ENCODE measurements at places on chromosomes 1 and 21.

GRCh38 chr1:224057461-224058199 lies 56.3 kb upstream of the FBXO28 start:
- no peak for DNase-seq

DNA sequence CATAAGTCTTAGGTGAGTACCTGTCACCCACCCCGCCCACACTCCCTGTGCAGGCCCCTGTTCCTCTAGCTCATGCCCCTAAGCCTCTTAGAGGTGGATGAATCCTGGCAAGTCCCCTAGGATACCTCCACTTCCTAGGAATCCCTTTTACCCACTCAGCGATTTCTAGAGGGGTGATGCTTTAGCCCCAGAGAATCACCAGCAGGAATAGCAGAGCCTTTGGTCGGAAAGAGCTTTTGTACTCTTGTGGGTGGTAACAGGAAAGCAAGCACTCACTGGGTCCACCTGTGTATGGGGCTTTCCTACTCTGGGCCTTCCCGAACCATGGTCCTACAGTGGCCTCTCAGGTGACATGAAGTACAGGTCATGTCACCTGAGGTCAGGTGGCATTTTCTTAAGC lies 172.4 kb downstream of the CLIC6 start:
- no peak for DNase-seq

DNA sequence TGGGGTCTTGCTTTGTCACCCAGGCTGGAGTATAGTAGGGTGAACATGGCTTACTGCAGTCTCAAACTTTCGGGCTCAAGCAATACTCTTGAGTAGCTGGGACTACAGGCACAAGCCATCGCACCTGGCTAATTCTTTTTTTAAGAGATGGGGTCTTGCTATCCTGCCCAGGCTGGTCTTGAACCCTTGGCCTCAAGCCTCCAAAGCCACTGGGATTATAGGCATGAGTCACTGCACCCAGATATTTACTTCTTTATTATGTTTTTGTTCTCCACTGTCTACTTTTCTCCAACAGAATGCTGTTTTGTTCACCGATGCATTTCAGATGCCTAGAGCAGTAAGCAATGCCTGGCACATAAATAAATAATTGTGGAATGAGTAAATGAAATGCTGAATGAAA lies 72.4 kb downstream of the ADCY10 start:
- no peak for DNase-seq

- no peak for DNase-seq
These were observed 64.4 kb downstream of the LHX9 start for GRCh38 chr1:197981561-197981960.

DNA sequence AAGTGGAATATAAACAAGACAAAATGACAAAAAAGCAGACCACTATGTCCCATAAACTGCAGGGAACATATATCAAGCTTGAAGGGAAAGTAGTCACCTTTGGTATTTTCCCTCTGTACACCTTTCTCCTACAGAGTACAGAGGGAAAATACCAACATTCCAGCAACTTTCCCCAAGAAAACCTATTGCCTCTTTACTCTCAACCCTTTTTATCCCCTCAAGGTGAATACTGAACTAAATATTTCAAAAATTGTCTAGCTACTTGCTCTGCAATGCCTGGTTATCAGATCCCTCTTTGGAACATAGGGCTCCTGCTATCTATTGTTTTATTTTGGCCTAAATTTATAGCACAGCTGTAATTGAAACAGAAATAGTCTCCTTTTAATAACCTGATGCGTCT lies 15.8 kb downstream of the CTXND2 start:
- DNase-seq = no peak

GRCh38 chr1:72282271-72283021 lies at the start of gene NEGR1:
Gene NEGR1, minus strand, starts transcription at chr1:72282539.
- DNase-seq = peak; percentile 48

DNA sequence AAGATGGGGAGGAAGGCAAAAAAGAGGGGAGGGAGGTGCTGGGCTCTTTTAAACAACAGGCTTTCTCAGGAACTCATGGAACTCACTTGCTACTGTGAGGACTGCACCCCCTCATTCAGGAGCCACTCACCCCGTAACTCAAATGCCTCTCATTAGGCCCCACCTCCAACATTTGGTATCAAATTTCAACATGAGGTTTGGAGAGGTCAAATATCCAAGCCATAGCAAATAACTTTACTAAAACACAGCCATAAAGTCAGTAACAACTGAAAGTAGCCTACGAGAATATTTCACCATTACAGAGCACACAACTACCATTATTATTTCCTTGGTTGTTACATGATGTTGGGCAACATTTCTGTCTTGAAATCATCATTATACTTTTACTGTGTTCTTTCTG lies 13.1 kb upstream of the DMRTB1 start:
- DNase-seq = no peak

- peak; percentile 13 for DNase-seq
These were observed 39.5 kb downstream of the TOR3A start for GRCh38 chr1:179121159-179121938.

DNA sequence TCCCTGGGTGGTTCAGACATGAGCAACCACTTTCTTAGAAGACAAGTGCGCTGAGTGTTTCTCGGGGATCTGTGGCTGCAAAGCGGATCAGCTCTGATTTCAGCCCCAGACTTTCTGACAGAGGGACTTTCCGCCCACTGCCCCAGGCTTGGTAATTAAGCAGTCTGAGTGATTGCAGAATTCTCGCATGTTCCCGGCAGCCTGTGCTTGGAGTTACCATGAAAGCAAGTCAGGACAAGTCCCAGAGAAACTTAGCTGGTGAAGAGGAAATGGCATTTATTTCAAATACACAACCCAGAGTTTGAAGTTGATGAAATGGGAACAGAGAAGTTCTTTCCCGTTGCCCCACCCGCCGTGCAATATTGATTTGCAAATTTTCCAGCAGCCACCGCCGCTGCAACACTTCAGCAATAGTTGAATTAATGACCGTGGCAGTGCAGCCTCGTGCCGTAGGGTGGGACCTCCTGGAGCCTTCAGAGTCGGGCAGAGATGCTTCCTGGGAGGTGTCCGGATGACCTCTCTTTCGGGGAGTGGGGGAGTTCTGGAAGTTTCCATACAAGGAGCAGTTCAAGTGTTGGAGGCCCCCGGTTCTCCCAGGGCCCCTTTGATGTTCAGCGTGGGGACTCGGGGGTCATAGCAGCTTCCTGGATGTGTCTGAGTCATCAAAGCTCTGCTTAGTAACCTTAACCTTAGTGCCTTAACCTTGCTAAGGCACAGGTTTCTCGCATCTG lies 134.7 kb downstream of the KAZN start:
- no peak for DNase-seq

DNA sequence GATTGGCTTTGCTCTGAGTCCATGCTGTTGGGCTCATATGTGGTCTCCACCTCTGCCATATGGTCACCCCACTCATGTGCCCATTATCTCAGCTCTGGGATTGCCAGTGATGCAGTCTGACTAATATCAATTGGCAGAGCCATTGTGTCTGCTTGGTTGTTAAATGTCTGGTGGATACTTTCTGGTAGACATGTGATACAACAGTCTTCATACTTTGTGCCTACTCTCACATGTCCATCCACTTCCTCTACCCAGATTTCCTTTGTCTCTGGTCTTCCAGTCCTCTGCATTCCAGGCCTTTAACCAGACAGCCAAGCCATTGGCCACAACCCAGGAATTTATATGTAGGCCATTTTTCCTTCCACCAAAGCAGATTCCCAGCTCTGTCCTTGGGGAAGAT lies 30.8 kb upstream of the DIPK1A start:
- DNase-seq = no peak

DNA sequence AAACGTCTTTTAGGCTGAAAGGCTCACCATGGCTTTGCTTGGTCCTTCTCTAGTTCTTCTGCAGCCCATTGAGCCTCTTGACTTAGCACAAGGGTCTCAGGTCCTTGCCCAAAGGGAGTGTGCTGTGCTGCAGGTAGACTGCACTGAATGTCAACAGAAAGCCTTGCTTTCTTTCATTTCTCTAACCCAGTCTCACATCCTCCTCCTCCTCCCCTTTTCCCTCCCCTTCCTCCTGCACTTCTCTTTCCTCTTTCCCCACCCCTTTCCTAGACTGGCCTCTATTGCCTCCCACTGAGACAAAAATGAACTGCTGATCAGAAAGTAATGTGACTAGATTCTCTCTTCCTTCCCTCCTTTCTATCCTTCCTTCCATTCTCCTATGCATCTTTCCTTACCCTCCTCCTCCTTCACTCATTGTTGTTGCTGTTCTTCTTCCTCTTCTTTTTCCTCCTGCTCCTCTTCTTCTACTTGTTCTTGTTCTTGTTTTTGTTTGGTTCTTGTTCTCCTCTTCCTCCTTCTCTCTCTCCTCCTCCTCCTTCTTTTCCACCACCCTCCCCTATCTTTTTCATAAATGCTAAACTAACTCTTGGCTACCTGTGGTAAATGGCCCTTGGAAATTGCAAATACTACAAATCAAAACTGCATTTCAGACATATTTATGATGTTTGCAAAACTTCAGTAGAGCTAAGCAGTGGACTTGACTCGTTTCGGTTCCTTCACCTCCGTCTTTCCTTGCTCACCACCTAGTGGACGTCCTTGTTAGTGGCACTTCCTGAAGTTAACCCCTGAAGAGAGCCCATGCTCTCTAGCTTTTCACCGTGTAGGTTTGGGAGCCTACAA lies at the start of gene SELL:
SELL (minus strand) TSS at position 152 of the 840 bp plus-strand sequence; CDS start at position 30, 122 bp downstream.
- DNase-seq = peak; percentile 69

GRCh38 chr1:98045767-98046641 lies 125.2 kb upstream of the DPYD start:
- DNase-seq = no peak

GRCh38 chr1:58395355-58395754 lies 151.2 kb downstream of the OMA1 start:
- DNase-seq = no peak

DNA sequence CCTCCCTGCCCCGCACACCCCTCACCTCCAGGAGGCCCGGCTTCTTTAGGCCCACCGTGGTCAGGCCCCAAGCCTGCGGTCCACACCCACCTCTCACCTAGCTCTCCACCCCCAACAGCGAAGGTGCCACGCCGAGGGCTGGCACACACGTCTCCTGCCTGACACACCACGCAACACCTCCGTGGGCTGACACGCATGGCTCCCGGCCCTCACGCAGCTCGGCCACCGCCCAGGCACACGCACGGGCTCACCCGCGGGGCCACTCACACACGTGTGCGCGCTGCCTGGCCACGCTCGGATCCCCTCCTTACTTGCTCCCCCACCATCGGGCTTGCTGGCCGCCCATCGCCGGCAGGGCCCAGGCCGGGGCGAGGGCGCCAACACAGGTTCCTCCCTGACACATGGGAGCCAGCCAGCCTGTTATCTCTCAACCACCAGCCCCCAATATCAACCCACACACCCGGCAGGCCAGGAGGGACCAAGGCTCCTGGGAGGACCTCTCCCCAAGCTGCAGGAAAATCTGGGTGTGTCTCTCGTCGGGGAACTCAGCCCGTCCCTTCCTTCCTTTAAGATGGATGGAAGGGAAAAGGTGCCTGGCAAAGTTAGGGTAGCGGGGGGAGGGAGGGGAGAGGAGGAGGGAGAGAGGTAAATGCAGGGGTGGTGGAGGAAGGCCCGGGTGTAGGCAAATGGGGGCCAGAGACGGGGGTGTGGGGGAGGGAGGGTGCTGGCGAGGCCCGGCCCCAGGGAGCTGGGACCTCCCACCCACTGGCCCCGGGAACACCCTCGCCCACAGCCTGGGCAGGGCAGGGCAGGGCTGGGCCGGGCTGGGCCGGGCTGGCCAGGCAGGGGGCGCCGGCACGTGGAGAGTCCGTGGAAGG lies 546 bp downstream of the ELOVL1 start:
- DNase-seq = peak; percentile 18

GRCh38 chr1:205026181-205026580 lies 16.8 kb upstream of the CNTN2 start:
- no peak for DNase-seq

- DNase-seq = no peak
These were observed 132.6 kb downstream of the NTPCR start for GRCh38 chr1:233082778-233083550.

DNA sequence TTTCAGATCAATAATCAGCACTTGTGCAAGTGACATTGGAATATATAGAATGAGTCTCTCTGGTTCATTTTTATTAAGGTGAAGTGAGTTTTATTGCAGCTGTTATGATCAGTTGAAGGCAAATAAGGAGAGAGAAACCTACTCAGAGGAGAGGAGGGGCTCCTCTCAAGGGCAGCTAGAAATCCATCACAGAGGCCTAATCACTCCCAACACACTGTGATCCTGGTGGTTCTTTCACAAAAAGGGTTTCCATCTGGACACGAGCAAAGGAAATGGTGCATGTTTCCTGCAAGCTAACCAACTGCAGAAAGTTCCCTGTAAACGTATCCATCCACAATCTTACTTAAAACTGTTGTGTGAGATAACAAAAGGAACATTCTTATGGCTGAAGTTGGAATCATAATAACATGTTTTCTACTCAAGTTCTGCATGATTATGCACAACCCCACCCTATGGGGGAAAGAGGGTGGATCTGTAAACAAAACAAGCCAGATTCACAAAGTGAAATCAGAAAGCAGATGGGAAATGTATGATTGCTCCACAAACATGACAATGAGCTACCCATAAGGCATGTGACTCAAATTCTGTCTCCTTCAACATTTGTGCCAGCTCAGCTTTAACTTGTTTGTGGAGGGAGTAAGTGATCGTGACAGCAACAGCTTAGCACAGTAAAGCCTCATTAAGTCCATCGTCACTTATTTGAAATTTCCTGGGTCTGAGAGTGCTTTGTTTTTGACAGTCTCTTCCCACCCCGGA lies 141.2 kb upstream of the ST6GALNAC5 start:
- no peak for DNase-seq
